Activated T-cell treated with anti-CD3 and anti-CD28 coated beads, Interleukin-2, amount 50 U/mL, for 24 hours (primary cell): ENCODE measurements at places on chromosomes 4 and X.

DNA sequence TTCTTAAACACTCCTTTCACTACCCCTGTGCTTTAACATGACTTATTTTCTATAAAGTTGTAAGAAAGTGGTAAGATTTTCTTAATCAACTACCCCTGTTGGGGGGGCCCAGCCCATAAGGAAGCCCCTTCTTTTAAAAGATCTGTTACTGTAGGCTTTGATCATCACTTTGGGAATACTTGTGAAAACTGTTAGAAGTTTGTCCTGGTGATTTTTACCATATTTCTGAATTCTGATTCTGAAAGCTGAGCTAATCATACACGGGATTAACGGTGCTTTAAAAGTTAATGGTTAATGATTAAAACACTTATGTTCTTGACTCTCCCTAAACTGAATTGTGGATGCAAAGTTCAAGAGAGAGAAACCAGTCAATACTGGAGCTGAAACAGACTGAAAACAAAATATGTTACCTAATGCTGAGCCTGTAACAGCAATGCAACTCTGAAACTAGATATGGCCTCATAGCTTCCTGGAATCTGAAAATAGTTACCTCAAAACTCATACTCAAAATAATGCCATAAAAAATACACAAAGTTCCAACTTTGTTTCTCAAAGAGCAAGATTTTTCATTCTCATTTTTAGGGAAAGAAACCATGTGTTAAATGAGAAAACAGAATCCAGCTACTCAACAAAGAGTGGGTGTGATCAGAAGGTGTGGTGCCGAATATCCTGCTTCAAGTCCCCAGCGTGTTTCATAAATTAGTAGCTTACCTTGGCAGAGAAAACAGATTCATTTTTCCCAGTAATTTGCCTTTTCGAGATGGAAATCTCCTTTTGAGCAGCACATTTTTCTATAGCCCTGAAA is 31.6 kb downstream of the ADH7 start:
- no peak for DNase-seq

GRCh38 chr4:32499171-32499570 is 1779.0 kb downstream of the PCDH7 start:
- DNase-seq = no peak

GRCh38 chr4:56276547-56276946 is 110.7 kb downstream of the AASDH start:
- DNase-seq = no peak

DNA sequence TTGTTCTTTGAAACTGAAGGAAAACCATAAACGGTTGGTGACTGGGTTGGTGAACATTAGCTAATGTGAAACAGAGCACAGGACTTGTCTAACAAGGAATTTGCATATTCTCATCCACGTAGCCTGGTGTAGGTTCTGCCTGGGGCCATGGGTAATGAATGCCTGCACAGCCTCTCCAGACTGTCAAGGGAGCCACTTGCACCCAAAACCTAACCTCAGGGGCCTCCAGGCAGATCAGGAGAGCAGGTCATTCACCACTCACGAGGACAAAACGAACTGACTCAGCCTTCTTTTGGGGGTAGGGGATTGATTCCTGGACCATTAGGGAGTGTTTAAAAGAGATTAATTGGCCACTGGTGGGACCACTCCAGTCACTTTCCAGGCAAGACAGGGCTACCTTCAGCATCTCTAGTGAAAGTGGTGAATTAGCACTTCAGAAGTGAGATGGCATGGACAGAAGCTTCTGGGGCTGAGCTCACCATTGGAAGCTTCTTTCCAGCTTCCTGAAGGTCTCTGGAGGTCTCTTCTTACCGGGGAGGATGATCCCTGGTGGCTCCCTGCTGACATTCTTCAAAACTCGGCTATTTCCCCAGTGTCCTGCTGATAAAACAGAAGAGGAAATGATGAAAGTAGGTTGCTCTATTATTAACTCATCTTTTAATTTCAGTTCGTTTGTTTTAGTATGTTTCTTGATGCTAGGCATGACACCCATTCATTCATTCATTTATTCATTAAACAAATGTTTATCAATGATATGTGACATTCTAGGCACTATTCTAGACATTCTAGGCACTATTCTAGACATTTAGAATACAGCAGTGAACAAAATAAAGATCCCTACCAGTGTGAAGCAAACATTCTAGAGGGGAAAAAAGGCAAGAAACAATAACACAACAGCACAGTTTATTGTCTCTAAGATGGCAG is 104.5 kb upstream of the LNX1 start:
- no peak for DNase-seq

GRCh38 chr4:119210775-119211174 is 1.7 kb upstream of the USP53 start:
- no peak for DNase-seq
